ENCODE measurements at places on chromosomes 2 and 18. TPM values are rescaled to one million over a fixed set of nuclear protein-coding genes. Genes with fewer than 3 reads are reported as not detected.

GRCh38 chr2:43566461-43566729, 29.4 kb downstream of the THADA start:
- DNase-seq, result no peak

GRCh38 chr18:32634876-32635431, 137.9 kb downstream of the KLHL14 start:
- DNase-seq, result no peak

GRCh38 chr2:206452750-206453149, 9.4 kb downstream of the ADAM23 start:
- no peak for DNase-seq

- DNase-seq, result no peak
Measured at GRCh38 chr2:98908931-98909316, 27.1 kb downstream of the CRACDL start.

DNA sequence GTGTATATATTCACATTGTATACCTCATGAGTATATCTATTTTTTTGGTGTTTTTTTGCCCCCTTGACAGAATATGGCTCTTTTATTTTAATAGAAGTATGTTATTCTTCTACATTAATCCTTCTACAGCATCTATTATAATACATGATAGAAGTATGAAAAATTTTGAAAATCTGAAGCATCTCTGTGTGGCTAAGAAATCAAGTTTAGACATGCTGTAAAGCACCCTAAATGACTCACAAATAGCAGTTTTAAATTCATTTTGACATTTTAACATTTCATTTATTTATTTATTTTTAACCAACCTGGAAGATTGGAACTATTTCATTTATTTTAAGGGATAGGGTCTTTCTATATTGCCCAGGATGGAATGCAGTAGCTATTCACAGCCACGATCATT, 33.8 kb upstream of the ROCK1 start:
- DNase-seq, result no peak

GRCh38 chr2:88540346-88540745, 86.9 kb downstream of the EIF2AK3 start:
- DNase-seq, result no peak

- DNase-seq, result peak; percentile 25
Measured at GRCh38 chr2:112482309-112483041, 519 bp downstream of the TTL start.

- DNase-seq, result no peak
Measured at GRCh38 chr2:197307933-197308521, 2.6 kb downstream of the ANKRD44 start.

- DNase-seq, result peak; percentile 76
Measured at GRCh38 chr18:10519999-10520935, 5.6 kb upstream of the NAPG start.

DNA sequence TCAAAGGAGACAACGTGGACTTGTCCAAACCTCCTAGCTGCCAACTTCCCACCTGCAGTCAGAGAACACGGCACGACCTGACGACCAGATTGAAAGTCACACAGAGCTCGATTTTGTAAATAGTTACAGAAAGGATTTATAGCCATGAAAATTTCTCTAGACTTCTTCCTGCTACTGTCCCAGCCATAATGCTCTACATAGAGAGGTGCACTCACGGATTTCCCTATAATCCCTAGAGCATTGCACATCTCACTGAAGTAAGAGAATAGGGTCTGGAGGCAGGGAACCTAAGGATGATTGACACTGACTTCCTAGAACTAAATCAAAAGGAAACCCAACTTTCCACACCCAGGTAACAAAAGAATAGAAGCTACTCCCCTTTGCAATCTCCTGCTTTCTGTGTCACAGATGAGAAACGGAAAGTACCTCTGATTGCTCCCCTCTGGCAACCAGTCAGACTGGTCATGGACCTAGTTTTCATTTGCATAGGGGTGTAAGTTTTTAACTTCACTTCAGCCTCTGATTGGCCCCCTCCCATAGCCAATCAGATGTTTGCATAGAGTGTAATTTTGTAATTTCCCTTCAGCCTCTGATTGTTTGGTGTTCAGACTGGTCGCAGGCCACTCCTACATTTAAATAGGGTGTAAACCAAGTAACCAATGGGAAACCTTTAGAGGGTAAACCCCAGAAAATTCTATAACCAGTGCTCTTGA, 58.6 kb upstream of the FBXO11 start:
- DNase-seq, result no peak

- peak; percentile 92 for DNase-seq
Measured at GRCh38 chr18:31396796-31397612, 20.4 kb downstream of the DSG4 start.

- no peak for DNase-seq
Measured at GRCh38 chr18:76441002-76441667, 53.9 kb downstream of the ZNF516 start.

DNA sequence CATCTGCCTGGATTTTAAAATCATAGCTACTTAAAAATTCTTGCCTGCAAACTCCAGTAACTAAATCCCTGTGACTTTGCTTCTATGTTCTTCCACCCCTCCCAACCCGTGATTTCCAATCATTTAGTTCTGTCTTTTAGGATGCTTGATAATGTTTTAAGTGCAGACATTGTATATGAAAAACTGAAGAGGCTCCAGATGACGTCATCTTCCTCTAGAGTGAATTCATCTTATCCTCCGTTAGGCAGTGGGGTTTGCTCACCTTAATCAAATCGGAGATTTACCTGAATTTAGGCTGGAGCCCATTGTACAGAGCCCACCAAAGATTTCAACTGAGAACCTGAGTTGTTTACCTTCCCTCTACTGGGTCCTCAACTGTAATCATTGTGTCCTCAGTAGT, 10.9 kb downstream of the FBXO48 start:
- DNase-seq, result no peak

- DNase-seq, result no peak
Measured at GRCh38 chr18:61459896-61460648, 126.8 kb downstream of the CDH20 start.

GRCh38 chr2:76274676-76275075, 564.0 kb upstream of the GCFC2 start:
- DNase-seq, result no peak

DNA sequence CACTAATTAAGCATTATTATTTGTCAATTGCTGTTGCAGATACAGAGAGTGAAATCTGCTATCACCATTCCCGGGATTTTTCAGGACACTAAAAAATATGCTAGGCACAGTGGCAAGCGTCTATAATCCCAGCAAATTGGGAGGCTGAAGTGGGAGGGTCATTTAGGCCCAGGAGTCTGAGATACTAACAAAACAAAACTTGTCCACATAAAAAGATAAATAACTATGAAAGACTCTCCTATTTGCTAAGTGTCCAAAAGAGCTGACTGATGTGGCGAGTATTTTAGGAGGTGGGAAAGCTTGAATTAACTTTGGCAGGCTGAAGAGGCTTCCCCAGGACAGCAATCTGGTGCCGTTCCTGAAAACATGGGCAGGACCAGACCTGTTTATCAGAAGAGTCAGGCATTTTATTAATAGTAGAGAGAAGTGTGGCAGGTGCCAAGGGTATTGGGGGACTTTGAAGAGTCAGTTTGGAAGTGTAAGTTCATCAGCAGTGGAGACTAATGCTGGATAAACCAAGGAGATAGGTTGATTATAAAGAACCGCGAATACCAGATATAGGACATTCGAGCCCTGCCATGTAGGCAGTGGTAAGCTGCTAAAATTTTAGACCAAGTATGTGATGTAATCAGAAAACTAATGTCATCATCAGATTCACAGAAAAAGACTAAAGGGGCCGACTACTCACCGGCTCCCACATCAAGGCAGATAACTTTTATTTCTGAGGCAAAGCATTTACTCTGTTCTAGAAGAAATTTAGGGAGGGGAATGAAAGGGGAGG, 201.8 kb downstream of the EPHA4 start:
- DNase-seq, result no peak

DNA sequence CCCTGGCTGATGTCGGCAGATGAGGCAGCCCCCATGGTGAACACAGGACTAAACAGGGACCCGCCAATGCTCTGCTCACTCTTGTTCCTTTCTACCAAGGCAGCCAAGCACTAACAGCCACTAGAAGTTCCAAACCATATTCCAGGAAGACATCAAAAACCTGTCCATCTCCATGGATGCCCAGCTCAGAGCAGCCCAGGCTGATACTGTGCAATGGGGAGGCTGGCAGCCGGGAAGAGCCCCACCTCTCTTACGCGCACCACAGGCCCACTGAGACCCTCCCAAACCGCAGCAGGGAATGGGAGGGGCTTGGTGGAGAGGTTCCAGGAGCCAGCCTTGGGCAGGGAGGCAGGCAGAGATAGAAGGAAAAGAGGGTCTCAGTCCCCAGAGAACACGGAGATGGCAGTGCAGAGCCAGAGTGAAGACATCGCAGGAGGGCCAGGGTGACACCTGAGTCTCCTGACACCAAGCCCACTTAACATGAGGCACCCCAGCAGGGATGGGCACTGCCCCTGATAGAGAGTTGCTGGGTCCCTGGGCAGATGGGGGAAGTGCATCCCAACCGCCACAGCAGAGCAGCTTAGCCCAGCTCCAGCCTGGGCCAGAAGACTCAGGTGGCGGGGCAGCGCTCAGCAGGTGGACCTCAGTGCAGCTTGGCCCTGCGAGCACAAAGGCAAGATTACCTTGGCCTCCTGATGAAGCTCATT, 3.4 kb downstream of the HS6ST1 start:
- DNase-seq, result no peak

DNA sequence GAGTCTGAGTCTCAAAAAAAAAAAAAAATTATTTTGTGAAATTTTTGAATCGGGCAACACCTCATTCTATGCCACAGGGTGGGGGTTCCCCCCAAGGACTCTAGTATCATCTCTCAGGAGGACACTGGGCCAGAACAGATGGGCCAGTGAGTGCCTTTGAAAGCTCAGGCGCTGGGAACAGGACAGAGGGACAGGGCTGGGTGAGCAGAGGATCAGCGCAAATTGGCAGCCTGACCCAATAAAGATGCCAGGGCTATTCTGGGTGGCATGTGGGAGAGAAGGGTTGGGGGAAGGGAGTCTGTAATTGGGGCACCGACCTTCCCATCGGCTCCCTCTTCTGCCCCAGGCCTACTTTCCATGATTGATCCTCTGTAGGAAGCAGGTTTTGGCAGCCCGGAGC, 44.0 kb downstream of the KIF3C start:
- no peak for DNase-seq

DNA sequence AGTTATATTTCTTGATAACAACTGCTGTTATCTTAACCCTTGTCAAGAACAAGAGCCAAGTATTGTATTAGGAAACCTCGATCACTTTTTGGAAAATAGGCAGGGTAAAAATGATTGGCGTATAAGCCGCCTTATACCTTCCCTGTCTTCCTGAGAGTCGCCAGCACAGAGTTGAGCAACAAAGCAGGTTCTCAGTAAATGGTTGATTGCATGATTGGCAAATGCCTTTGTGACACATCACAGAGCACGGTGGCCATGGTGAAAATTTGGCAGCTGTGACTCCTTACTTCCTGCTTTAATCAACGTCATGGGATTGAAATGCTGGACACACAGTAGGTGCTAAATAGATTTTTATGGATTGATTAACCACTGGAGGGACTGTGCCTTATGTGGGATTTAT, 3.9 kb upstream of the KLHL29 start:
- DNase-seq, result peak; percentile 18

DNA sequence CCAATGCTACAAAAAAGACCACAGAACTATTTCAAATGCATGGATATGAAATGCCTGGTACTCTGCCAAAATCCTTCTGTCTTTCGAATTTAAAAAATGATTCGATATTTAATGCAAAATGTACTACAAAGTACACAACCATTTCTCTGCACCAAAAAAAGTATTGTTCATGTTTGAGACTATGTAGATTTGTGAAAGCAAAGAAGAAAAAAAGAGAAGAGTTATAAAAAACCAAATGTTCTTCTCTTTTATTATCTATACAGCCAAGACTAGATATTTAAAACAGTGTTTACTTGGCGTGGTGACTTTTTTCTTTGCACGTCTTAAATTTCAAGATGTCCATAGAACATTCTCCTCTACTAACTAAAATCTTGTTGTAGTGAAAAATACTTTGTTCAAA, 89.2 kb downstream of the DTNA start:
- no peak for DNase-seq

- DNase-seq, result no peak
Measured at GRCh38 chr2:146317959-146318358, 1526.9 kb upstream of the ACVR2A start.

- no peak for DNase-seq
Measured at GRCh38 chr2:108061439-108062042, 75.2 kb downstream of the SLC5A7 start.

DNA sequence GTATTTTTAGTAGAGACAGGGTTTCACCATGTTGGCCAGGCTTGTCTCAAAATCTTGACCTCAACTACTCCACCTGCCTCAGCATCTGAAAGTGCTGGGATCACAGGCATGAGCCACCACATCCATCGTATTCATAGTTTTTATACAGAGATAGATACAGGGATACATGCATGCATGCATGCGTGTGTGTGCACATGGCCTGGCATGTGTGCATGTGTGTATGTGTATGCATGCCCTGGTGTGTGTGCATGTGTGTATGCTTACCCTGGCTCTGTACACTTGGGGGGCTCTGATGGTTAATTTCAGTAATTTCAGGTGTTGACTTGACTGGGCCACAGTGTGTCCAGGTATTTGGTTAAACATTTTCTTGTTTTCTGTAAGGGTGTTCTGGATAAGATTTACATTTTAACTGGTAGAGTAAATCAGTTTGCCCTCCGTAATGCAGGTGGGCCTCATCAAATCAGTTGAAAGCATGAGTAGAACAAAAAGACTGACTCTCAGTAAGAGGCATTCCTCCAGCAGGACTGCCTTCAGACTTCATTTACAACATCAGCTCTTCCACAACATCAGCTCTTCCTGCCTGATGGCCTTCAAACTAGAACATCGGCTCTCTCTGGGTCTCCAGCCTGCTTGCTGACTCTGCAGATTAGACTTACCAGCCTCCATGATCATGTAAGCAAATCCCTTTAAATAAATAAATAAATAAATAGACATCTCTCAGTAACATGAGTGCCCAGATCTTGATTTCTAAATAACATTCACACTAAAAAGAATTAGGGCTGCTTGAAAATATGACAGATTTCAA, 30.8 kb downstream of the SESTD1 start:
- DNase-seq, result peak; percentile 21

GRCh38 chr2:584863-585823, 92.1 kb downstream of the TMEM18 start:
- DNase-seq, result no peak

The DYNAP gene
- total RNA-seq, result not detected

The LBX2 gene
- 4.0 TPM for total RNA-seq

The OBSL1 gene
- 65.4 TPM for total RNA-seq

The ROCK2 gene
- total RNA-seq, result 119 TPM

The NCKAP1 gene
- total RNA-seq, result 160 TPM

The PFN4 gene
- not detected for total RNA-seq

The IL1RN gene
- total RNA-seq, result 21.2 TPM

The GPR35 gene
- total RNA-seq, result 27.1 TPM

The OSR1 gene
- total RNA-seq, result 1.1 TPM

The LIPT1 gene
- total RNA-seq, result 8.0 TPM

The CAVIN2 gene
- 7.6 TPM for total RNA-seq

The ZBTB7C gene
- 0.04 TPM for total RNA-seq

The PLGLB2 gene
- total RNA-seq, result not detected

The CHRND gene
- 0.10 TPM for total RNA-seq

The EFR3B gene
- 0.42 TPM for total RNA-seq

The SERPINB4 gene
- total RNA-seq, result not detected
